Bronchus fibroblast of lung (primary cell): ENCODE measurements at places on chromosomes 7 and 10. TPM values are rescaled to one million over a fixed set of nuclear protein-coding genes. Genes with fewer than 3 reads are reported as not detected.

The CREB5 gene
- total RNA-seq: 5.4 and 5.9 TPM in 2 replicates

The BAMBI gene
- total RNA-seq: 1.8 and 2.5 TPM in 2 replicates

The SLC13A1 gene
- total RNA-seq: not detected in 2 replicates

The CALCR gene
- total RNA-seq: not detected in 2 replicates

The IDI2 gene
- total RNA-seq: not detected in 2 replicates

The DENND10 gene
- 43.1 and 43.5 TPM in 2 replicates for total RNA-seq

The FOXL3 gene
- total RNA-seq: not detected in 2 replicates

The TLL2 gene
- under 0.01 TPM in 1 of 2 replicates, not detected in the other for total RNA-seq

The RADIL gene
- 2.2 and 3.0 TPM in 2 replicates for total RNA-seq

The ACSM6 gene
- total RNA-seq: not detected in 2 replicates

The TMEM176A gene
- total RNA-seq: 0.15 and 0.50 TPM in 2 replicates

The PRR15 gene
- total RNA-seq: not detected in 2 replicates

The OR2A2 gene
- not detected in 2 replicates for total RNA-seq

The ATG9B gene
- total RNA-seq: 0.15 TPM in 1 of 2 replicates, not detected in the other

The SLC39A12 gene
- not detected in 2 replicates for total RNA-seq

The STEAP1B gene
- total RNA-seq: 23.0 and 24.7 TPM in 2 replicates

The FBXW4 gene
- total RNA-seq: 14.4 and 14.5 TPM in 2 replicates

The FEZF1 gene
- total RNA-seq: not detected in 2 replicates

The HOXA3 gene
- 1.3 and 2.9 TPM in 2 replicates for total RNA-seq

The TET1 gene
- total RNA-seq: 1.8 and 2.0 TPM in 2 replicates

The SLC18A2 gene
- total RNA-seq: not detected in 2 replicates

The AKR1C8 gene
- total RNA-seq: not detected in 2 replicates

The DENND2A gene
- total RNA-seq: 3.2 and 4.3 TPM in 2 replicates

The RHOBTB1 gene
- 15.6 and 22.2 TPM in 2 replicates for total RNA-seq

The WASHC2C gene
- 13.4 and 13.8 TPM in 2 replicates for total RNA-seq

The SPDYE5 gene
- total RNA-seq: not detected in 2 replicates

The CUZD1 gene
- total RNA-seq: 0.45 and 0.84 TPM in 2 replicates

The OLAH gene
- under 0.01 TPM in 1 of 2 replicates, not detected in the other for total RNA-seq

The JAKMIP3 gene
- total RNA-seq: under 0.01 TPM in 2 replicates
